ENCODE measurements at places on chromosomes 11 and 22.

DNA sequence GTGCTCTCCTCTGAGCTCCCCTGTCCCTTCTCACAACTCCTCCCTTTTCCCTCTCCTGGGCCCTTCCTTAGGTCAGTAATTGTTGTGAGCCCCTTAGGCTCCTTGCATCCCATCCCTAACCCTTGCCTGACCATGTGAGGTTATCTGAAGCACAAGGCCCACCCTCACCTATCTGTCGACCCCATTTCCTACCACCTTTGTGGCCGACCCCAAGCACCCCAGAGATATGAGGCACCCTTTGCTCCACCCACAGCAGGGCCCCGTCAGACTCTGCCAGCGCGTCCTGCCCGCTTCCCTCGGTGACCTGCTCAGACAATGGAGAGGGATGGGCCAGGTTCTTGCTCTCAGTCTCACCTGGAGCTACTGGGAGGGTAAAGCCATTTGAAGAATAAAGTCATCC is 1.3 kb downstream of the GNG3 start:
- no peak for DNase-seq

DNA sequence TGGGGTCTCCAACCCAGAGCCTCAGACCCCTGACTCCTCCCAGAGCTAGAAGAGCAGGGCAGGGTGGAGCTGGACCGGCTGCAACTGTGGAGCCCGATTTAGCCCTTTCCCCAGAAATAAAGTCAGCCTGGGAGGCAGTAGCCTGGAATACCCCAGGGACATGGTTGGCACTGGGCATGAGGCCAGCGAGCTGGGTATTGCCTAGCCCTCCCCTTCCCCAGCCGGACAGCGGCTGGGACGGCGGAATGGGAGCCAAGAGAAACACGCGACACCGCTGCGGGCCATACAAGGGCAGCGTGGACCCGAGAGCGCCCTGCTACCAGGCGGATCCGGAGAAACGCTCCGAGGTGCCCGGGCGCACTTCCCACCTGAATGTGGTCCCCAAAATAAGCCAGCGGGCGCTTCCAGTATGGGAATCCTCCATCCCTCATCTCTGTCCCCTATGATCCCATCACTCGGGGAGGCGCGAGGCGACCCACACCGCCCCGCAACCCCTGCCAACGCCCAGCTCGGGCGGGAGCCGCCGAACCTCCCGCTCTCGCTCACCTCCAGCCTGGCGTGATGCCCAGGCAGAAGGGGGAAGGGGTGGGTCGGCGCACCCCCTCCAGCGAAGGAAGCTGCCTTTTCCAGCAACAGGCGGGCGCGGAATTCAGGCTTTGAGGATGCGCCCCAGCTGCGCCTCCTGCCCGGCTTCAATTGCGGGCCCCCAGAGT is 758 bp downstream of the MCAM start:
- no peak for DNase-seq

DNA sequence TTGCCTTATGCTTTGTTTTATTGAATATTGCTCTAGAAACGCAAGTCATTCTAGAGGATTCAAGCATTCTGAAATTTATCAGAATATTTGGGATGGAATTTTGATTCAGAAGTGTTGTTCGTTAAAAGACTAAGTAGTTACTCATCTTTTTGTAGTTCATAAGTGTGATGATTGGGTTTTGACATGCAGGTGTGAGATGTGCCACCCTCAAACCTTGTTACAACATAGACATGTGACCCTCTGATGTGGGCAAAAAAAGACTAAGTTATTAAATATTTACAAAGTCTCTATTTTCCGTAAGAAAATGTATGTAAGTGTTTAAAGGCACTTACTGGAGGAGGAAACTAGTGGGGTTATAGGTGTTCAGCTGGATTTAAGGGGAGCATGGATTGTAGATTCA is 8.9 kb downstream of the YWHAH start:
- no peak for DNase-seq

GRCh38 chr11:73186294-73186850 is 31.7 kb upstream of the P2RY2 start:
- no peak for DNase-seq

DNA sequence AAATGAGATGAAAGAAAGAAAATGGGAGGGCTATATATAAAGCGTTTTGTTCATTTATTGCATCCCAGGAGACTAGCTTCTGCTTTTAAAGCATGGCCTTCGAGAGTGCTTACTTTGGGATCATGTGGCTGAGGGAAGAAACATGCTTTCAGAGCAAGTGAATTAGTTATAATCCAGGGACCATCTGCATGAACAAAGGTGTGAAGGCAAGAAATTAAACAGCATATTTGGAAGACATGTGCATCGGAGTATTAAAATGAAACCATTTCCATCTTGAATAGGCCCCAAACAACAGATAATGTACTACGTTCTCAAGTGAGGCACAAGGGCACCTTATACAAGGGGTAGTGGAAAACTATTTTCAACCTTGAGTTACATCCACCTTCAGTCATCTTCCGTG is 51.4 kb downstream of the ZBTB44 start:
- DNase-seq, result no peak
